Nucleus accumbens (tissue), 56 donors: ENCODE measurements at places on chromosomes 6 and 20.

DNA sequence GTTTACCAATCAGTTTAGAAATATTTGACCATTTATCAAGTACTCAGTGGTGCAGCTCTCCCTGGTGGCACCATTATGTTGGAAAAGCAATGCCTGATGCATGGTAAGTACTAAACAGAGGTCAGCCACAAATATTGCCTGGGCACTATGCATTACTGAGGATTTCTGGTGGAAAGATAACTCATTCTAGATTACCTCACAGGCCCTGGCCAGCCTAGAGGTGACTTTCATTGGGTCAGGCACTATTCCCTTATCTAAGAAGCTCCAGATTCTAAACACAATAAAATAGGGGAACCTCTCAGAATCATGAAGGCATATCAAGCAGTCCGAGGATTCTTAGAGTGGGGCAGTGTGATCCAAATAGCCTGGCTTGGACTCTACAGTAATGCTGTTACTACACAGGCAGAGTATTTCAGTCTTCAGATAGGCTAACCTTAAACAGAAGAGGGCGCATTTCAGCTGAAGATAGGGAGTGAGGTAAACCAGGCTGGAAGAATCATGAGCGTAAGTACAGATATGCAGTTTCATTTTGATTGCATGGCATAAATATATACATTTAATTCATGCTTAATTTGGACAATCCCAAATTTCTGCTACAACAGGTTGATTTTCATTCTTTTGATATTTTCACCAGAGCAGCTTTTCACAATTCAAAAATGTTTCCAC is 12.1 kb downstream of the LGSN start:
- DNase-seq = no peak

- DNase-seq = no peak
These were observed 230.6 kb upstream of the SUPT3H start for GRCh38 chr6:45608252-45608913.

- no peak for DNase-seq
These were observed 626.0 kb downstream of the RNF144B start for GRCh38 chr6:19013026-19013705.

DNA sequence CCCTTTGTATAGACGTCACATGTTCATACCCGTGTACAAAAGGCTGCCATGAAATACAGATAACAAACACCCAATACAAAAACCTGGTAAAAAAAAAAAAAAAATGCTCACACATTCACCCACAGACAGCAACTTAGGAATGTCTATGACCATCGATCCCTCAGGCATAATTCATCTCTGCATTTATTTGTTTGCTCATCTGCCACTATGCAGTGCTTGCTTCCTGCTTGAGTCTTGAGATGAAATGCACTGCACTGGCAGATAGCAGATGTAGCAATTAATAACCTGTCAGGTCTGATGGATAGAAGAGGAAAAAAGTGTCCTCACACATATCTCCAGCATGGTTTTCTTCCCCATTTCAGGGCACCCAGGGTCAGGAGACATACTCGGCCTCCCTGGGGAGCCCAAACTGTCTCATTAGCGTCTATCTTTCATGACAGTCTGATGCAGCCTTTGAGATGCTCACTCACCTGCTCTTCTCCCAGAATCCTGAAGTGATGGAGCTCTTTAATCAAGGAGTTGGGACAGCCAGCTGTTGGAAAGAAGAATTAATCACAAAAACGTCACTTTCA is 295.1 kb upstream of the AGPAT4 start:
- no peak for DNase-seq

DNA sequence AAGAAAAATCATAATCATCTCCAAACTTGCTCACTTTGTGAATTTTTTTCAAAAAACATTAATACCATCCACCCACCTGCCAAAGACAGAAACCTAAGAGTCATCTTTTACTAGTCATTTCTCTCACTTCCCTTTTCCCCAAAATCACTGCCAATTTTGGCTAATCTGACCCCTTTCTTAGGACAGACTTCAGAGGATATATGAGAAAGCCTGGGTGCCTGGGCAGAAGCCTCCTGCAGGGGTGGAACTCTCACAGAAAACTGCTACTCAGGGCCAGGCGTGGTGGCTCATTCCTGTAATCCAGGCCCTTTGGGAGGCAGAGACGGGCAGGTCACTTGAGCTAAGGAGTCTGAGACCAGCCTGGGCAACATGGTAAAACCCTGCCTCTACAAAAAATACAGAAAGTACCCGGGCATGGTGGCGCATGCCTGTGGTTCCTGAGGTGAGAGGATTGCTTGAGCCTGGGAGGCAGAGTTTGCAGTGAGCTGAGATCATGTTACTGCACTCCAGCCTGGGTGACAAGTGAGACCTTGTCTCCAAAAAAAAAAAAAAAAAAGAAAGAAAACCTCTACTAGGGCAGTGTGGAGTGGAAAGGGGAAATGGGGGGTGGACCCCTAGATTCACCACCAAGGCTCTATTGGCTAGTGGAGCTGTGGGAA is 3.8 kb downstream of the DEK start:
- no peak for DNase-seq

DNA sequence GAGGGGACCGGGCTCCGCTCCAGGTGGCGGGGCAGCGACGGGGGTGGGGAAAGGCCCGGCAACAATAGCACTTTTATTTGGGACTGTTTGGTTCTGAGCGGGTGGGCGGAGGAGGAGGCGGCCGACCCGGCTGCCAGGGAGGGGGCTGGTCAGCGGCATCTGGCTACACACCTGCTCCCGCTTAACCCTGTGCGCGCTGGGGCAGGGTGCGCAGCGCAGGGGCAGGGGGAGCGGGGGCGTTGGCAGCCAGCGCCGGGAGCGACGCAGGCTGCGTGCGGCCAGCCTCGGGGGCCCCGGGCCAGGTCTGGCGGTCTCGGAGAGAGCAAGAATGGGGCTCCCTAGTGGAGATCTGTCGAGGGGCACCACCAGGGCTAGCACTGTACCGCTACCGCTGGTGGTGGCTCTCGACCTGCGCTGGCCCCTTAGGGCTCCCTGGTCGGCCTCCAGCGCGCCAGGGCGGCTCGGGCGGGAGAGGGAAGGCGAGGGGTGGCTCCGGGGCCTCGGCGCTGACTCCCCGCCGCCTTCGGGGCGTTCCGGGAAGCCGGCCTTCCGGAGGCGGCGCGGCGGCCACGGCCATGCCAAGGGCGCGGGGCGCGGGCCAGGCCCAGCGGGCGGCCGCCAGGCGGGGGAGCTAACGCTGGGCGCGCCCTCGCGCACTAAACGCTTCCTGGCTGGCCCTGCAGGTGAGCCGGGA is 92.4 kb downstream of the NCR2 start:
- no peak for DNase-seq

- no peak for DNase-seq
These were observed 647 bp upstream of the POU5F1 start for GRCh38 chr6:31170987-31171671.
